Kasumi-1 (cell line): ENCODE measurements at places on chromosomes 2 and 18.

DNA sequence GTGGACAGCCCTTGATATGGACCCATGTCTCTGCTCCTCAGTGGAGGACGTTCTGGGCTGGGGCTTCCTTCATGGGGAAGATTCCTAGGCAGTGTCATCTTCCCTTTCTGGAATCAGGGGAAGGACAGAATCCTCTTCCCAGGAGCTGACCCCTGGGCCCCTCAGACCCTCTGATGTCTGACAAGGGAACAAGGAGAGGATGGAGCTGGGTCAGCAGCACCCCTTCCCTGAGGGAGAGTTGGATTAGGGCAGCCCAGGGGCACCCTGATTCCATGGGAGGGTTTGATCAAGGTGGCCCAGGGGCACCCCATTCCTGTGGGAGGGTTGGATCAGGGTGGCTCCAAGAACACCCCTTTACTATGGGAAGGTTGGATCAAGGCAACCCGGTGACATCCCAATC lies 86.5 kb downstream of the ACKR3 start:
- DNase-seq = no peak

DNA sequence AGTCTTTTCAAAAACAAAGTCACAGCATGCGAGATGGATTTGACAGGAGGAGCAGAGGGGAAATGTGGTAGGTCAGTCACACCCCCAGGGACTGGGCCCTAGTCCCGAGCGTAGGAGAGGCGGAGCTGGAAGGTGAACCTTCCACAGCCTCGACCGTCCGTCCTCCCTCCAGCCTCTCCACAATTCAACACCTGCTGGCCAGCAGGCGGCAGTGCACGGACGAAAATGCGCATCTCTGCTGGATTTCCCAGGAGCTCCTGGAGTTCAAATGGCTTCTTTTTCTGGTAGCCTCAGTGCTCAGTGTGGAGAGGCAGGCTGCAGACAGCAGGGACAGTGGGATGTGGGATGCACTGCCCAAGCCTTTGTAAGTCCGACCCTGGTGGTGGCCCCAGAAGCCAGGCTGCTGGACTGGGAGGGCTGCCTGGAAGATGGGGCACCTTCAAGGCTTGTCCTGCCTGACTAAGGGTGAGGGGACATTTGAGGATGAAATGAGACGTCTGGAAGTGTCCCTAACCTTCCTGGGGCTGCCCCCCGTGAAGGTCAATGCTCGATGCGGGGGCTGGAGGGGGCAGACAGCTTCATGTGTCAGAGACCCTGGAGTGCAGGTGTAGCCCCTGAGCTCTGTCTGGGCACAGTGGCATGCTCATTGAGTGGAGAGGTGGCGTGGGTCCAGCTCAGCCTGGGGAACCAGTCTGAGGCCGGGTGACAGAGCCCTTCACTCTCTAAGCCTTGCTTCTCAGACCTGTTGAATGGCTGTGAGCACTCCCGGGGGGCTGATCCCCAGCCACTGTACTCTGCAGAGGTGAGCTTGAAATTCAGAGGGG lies 189.5 kb downstream of the TFCP2L1 start:
- peak; percentile 40 for DNase-seq

- no peak for DNase-seq
Measured at GRCh38 chr2:109457366-109457765, 156.4 kb downstream of the SEPTIN10 start.

DNA sequence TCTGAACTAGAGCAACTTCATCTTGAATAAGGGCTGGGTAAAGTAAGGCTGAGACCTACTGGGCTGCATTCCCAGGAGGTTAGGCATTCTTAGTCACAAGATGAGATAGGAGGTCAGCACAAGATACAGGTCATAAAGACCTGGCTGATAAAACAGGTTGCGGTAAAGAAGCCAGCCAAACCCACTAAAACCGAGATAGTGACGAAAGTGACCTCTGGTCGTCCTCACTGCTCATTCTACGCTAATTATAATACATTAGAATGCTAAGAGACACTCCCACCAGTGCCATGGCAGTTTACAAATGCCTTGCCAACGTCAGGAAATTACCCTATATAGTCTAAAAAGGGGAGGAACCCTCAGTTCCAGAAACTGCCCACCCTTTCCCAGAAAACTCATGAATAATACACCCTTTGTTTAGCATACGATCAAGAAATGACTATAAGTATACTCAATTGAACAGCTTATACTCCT lies 109.1 kb downstream of the FIGN start:
- DNase-seq = no peak

DNA sequence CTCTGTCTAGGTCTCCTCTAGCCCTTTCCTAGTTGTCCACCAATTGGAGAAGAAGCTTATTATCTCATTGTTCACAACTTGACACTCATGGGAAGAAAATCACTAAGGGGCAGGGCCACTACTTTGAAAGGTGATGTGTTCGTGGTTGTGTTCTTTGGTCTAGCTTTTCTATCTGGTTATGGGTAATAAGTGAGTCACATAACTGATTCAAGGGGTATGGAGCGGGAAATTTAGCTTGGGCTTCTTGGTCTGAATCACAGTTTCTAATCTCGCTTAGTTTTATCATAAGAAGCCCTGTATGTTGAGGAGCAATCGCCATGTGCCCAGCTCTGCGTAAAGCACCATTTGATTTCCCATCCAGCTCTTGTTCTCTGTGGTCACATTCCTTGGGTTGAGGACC lies 18.7 kb upstream of the DYTN start:
- no peak for DNase-seq

- no peak for DNase-seq
Measured at GRCh38 chr18:12883372-12883683, 709 bp downstream of the PTPN2 start.

DNA sequence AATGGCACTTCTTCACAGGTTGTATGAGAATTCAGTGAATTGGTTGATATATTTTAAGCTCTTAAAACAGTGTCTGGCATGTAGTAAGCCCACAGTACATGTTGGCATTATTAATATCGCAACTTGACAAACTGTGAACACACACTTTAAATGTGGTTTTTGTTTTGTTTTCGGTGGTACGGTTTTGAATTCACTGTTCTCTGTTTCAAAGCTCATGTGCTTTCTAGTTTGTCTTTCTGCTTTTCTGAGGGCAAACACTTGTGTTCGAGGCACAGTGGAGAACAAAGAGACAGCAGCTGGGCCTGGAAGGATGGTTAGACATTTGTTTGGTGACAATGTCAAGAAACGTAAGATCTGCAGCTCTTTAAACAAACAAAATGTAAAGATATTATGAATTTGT lies 276.5 kb upstream of the MC4R start:
- no peak for DNase-seq

DNA sequence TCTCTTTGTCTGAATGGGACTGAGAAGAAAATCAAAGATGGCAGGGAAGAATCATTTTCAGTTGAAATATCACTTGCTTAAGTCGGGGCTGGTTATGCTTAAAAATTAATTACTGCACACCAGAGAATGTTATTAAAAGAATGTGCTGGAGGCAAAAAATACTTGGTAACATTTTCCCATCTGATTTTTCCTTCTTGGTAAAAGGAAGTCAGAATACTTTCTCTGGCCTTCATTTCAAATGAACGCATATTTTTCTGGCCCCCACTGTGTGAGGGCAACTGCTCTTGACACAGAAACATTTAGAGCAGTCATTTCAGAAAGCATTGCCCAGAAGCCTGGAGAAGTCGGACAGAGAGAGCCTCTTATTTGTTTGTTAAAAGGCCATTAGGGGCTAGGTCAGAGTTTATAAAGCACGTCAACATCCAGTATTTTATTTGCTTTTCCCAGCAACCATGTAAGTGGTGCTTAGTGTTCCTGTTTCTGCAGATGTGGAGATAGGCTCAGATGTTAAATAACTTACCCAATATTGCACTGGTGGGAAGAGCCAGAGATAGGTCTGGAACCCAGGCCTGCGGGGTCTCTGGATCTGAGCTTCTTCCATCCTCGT lies 32.9 kb upstream of the LYPD6B start:
- no peak for DNase-seq

- DNase-seq = no peak
Measured at GRCh38 chr2:193141-193671, 70.6 kb downstream of the SH3YL1 start.

GRCh38 chr18:12361770-12362378 lies 15.2 kb downstream of the AFG3L2 start:
- DNase-seq = peak; percentile 35

DNA sequence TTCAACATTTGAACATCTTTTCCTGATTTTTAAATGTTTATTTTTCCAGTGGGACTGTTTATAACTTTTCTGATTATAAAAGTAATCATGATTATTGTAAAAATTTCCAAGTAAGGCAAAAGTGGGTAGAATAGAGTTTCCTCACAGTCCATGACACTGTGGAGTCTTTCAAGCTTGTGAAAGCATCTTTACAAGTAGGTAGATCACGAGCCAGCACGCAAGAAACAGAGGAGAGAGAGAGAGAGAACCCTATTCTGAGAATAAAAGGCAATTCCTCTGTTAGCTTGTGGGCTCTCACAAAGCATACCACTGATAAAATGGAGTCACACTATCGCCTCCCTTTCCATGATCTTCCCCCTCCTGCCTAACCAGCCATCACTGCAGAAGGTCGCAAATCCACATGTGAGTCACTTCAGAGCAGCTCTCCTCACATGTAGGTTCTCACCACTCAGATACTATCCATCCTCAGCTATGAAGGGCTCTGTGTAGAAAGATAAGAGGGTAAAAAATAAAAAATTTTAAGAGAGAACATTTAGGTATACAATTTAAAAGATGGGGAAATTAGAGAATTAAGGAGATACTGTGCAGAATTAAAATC lies 40.3 kb downstream of the AAK1 start:
- DNase-seq = no peak

- no peak for DNase-seq
Measured at GRCh38 chr2:69703189-69703588, 38.7 kb upstream of the ANXA4 start.

DNA sequence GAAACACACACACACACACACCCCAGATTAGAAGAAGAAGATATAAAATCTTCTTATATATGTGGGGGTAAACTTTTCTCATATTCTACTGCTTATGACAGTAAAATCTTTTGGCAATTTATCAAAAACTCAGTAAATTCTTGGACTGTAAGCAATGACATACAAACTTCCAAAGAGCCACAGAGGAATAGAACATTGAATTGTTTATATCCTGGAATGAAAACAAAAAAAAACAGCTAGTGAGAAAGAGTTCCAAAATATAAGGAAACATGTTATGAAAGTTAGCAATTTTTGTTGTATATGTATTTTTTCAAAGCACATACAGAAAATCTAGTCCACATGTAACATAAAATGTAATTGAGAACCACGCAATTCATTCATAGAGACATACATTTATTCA lies 764.9 kb downstream of the DSC3 start:
- no peak for DNase-seq

- no peak for DNase-seq
Measured at GRCh38 chr18:59697236-59697932, at the start of gene CCBE1. Gene CCBE1 (minus strand): TSS chr18:59697423.

GRCh38 chr2:31318361-31319336 lies 84.7 kb downstream of the EHD3 start:
- peak; percentile 37 for DNase-seq

- no peak for DNase-seq
Measured at GRCh38 chr2:112001942-112002341, 53.1 kb upstream of the TMEM87B start.

GRCh38 chr2:285531-285930 lies 2.4 kb downstream of the ALKAL2 start:
- DNase-seq = no peak

- DNase-seq = no peak
Measured at GRCh38 chr2:73037947-73038585, 33.4 kb downstream of the SFXN5 start.

GRCh38 chr2:7977981-7978380 lies 703.9 kb upstream of the ID2 start:
- no peak for DNase-seq

- no peak for DNase-seq
Measured at GRCh38 chr18:13362607-13363006, 144.0 kb downstream of the LDLRAD4 start.

DNA sequence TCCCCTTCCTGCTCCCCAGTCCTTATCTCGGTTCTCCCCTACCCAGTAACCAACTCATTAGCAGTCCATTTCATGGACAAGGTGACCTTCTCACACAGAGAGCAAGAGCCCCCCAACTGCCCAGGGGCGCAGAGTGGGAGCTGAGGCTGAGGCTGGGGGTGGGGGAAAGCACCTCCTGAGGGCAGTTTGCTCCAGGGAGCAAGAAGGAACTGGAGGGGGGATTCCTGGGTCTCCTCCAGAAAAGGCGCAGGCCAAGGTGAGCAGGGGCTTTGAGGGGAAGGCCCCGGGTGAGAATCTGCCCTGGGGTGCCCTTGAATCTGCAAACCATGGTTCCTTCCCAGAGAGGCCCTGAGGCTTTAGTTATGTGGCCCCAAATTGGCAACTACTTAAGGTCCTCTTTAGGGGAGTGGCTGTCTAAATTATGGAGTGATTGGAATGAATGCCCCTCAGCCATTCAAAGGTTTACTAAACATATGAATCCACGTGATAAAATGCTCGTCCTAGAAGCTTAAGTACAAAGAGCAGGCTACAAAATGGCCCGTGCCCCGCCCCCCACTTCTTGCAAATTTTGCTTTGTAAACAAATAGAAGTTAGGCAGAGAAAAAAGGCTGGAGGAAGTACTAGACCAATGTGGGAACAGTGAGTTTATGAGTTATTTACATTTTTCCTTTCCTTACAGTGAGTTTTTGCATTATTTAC lies 123.5 kb upstream of the HS6ST1 start:
- DNase-seq = peak; percentile 37

DNA sequence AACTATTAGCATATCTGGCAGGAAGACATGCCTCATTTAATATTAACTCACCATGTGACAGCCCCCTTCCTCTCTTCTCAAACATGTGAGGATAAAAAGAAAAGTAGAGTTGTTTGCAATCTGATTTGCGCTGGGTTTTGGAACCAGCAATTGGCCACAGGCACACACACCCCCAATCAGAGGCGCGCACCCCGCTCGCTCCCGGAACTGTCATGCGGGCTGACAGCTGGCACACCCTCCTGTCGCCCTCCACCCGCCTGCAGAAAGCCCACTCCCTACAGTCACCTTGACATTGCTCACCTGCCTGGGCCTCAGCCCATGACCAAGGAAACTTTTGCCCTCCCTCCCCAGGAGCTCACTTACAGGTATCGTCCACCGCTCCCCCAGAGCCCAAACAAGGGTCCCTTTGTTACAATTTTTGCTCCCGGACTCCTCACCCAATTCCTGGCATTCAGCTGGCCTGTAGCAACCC lies 1.1 kb downstream of the COBLL1 start:
- DNase-seq = no peak

DNA sequence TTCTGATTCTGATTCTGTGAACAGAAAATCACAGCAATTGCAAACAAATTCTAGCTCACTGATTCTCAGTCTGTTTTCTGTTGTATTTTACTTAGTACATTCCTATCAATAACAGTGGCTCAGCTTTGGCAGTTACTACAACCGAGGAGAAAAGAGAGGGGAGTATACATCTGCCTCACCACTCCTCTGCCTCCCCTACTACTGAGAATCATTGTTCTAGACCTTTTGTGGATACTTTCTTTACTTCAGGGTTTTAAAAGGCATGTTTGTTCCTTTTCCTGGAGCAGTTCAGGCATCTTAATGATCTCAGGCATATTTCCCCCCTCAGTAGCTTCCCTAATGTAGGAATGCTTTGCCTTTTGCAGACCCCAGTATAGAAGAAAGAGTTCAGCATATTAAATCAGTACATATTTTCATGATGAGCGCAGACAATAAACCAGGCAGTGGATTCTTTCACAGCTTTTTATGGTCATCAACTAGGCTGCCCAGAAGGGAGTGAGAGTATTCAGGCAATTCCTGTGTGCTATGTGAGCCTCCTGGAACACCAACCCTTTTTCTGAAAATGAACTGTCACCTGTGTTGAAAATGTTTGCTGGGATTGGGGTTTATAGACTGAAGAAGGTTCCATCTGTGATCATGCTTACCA lies 10.3 kb downstream of the STAMBP start:
- no peak for DNase-seq
